Hepatic stellate cell (primary cell): ENCODE measurements at places on chromosomes 2 and 18.

GRCh38 chr2:58539973-58540372 is 298.8 kb upstream of the FANCL start:
- DNase-seq = no peak

DNA sequence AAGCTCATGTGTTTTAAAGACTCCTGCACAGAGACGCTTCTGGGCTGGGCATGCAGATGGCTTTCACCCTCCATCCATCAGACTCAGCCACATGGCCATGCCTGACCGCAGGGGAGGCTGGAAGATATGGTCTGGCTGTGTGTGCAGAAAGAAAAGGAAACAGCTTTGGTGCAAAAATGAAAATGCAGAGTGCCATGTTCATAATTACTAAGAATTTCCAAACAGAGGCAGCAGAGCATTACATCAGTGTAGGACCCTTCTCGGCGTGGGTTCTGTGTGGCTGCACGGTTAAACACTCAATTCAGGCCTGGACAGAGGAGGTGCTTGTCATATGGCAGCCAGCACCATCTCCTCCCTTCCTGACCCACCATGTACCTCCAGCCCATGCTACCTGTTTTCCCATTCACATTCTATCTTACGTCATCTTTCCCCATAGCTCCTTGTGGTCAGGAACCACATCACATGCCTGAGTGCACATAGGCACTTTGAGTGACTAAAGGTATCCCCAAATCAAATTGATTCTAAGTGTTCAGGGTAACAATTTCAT is 200.3 kb upstream of the ID2 start:
- no peak for DNase-seq

DNA sequence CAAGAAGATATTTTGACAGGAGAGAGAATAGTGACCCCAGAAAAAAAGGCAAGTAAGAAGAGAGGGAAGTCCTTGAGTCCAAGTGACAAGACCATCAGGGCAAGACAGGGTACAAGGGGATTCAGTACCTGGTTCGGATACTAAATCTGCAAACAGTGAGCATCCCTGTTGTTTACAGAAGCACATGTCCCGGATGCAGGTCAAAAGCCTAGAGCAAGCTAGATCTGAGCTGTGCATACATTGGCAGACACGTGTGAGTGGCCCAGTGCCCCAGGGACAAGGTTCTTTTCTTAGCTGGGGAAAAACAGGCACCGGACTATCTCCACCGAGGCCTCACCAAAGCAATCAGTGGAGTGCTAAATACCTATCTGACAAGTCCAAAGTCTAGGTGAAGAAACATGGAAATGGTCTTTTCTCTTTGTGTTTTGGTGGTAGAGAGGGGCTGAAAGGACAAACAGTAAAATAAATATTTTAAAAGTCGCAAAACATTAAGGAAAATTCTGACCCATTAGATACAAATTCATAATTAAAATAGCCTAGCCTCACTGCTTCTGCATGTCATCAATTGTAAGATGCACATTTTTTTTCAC is 165.2 kb downstream of the SUCLG1 start:
- no peak for DNase-seq

GRCh38 chr2:238884122-238884811 is 36.4 kb downstream of the TWIST2 start:
- DNase-seq = no peak

GRCh38 chr2:127398239-127398590 is 10.4 kb upstream of the MAP3K2 start:
- DNase-seq = peak; percentile 97

- DNase-seq = no peak
Observed at GRCh38 chr2:129796801-129797488, 182.5 kb upstream of the RAB6C start.

DNA sequence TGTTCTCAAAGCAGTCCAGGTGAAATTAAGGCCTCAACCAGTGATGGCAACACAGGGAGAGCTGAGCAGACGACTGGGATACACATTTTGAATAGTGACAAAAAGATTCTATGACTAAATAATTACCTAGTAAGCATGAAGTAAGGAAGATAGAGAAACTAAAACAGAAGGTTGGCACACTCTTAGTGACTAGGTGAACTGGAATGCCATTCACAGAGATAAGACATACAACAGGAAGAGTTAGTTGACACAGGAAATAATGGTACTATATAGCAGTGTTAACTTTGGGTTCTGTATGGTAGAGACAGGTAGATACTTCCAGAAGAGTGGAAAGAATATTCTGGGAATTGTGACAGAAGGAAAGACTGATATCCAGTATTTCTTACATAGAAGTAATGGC is 181.8 kb upstream of the NT5C1B start:
- DNase-seq = no peak

DNA sequence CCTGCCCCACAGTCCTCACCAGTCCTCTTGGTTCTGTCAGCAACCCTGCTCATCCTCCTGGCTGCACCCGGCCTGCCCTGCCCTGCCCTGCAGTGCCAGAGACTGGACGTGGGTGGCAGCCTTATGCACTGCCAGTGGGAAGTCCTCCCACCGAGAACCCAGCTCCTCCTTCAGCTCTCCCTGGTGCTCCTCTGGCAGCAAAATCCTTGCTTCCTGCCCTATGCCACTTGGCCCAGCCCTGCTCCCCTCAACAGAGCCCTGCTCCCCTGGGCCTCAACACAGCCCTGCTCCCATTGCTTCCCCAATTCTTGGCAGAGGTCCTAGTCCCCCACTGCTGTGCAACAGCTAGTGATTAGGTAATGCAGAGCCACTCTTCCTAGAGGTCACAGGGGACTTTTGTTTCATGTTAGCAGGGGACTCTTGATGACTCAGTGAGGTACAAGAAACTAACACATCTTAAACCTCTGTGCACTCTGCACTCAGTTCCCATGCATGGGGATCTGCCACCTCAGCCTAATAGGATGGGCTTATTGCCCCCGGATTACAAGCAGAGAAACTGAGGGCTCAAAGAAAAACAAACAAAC is 58.0 kb upstream of the EDAR start:
- DNase-seq = no peak

DNA sequence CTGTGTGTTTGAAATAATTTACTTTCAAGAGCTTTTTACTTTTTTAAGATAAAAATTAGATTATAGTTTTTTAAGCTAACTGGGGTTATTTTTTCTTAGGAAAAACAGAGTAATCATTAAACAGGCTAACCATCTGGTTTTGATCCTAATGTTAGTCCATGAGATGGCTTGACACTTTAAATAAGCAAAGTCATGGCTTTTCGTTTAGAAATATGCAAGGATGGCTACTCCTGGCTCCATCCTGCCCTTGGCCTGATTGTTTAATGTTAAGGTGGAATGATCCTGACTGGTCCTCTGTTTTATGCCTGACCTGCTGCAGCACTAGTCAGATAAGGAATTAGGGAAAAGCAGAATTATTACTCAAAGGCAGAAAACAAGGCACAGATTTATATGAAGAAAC is 39.7 kb upstream of the PNPT1 start:
- DNase-seq = no peak

- no peak for DNase-seq
Observed at GRCh38 chr2:235523021-235523420, 29.2 kb downstream of the AGAP1 start.

DNA sequence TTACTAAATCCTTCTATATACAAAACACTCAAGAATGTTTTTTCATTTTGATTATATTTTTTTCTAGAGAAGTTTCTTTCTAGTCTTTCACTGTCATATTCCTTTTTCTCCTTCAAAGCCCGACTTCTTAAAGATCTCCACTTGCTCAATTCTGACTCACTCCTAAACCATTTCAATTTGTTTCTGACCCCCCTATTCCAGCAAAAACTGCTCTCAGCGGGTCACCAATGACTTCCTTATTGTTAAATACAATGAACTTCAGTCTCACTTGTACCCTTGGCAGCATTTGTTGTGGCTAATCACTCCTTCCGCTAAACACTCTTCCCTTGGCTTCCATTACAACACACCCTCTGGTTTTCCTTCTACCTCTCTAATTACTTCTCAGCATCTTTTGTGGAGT is 111.1 kb upstream of the RBBP8 start:
- DNase-seq = no peak

DNA sequence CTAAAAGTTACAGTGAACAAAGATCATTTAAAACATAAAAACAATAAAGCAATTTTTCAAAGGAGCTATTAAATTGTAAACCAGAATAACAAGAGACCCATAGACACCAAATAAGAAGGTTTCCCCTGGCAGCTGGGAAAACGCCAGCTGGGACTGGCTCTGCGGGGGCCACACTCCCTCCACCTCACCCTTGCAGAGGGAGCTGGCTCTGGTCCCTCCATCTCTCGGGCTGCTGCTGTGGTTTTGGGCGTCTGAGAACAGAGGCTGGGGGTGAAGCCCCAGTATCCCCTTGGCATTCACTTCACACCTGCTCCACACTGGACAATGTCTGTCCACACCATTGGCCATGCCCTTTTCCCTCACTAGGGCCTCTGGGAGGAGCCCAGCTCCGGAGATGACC is 62.1 kb upstream of the OTOS start:
- no peak for DNase-seq

- DNase-seq = no peak
Observed at GRCh38 chr2:239790721-239791120, 234.4 kb downstream of the NDUFA10 start.

DNA sequence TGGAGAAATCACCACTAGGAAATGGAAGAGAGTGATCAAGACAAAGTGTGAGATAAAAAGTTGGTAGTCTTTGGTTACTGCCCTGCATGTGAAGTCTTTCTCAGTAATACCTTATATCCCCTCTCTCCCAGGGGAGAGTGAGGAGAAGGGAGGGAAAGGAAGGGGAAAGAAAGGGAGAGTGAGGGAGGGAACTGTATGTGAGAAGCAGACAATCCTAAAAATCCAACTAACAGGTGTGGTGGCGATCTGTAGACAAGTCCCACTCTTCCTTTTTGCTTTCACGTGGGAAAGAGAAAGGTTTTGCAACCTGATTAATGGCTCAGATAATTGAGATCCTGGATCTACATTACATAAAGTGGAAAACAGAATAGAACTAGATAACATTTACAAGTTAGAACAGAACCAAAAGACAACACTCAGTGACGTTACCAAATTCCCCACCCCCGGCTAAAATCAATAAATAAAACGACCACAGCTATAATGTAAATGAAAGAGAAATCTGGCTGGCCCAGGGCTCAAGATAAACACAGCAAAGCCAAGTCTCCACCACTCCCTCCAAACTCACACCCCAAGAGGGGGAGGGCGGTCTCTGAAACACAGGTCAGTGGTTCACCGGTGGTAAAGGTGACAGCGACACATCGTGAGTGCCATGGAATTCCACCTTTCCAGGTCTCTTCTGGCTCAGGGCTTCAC is 10.0 kb upstream of the APCDD1 start:
- DNase-seq = no peak

DNA sequence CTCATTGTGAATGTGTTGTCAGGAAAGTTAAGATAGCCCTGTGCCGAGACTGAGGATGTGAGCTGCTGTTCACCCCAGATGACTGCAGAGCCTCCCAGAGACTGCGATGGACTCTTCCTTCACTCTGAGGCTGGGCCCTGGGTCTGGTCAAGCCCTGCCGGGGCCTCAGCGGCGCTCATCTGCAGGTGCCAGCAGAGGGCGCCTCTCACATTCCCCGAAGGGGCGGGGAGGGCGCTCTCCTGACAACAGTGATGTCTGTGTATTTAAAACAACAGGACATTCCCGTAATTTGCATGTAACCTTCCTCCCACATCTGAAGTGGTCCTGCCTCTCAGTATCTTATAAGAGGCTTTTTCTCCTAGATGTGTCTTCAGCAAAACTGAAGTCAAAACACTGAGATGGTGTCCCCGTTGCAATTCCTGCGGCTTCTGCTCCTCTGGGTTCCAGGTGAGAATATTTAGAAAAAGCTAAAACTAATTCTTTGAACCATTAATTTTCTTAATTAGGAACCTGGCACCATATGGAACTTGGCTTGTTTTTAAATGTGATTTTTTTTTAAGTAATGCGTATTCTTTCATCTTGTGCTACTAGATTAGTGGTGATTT is 1377.9 kb downstream of the RPIA start:
- peak; percentile 25 for DNase-seq

GRCh38 chr2:197071213-197071612 is 144.7 kb upstream of the PGAP1 start:
- no peak for DNase-seq

DNA sequence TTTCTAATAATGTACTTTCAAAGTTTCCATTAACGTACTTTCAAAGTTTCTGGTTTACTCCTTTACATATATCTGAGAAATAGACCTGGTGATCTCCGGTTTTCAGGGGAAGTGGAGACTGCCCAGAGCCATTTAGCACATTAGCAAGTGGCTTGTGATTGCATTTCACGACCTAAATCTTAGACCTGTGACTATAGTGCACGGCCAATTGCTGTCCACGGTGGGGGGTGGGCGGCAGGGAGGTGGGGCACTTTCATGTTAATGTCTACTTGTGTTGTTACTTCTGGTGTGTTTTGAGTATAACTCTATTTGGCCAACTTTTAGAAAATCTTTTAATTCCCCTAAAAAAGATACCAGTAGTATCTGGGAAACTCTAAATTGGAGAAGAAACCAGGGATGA is 11.3 kb downstream of the GATA6 start:
- DNase-seq = no peak

DNA sequence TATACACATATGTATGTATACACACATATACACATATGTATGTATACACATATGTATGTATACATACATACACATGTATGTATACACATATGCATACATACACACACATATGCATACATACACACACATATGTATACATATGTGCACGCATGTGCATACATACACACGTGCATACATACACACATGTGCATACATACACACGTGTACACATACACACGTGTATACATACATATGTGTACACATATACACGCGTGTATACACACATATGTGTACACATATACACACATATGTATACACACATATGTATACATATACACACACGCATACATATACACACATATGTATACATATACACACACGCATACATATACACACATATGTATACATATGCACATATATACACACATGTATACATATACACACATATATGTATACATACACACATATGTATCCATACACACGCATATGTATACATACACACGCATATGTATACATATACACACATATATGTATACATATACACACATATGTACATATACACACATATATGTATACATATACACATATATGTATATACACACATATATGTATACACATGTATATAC is 21.5 kb downstream of the NABP1 start:
- no peak for DNase-seq

DNA sequence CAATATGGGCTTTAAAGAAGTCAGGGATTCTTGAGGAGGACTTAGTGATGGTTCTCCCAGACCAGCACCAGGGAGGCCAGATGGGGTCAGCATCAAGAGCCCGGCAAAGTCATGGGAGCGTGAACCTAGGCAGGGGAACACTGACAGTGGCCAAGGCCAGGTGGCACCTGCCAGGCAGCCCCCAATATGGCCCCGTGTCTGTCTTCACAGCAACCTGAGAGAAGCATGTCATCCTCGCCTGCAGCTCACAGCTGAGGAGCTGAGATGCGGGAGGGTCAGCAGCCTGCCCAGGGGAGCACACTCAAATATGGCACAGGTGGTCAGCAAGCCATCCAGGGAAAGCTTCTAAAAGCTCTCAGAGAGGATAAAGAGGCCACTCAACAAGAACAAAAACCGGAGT is 105.7 kb upstream of the GPC1 start:
- no peak for DNase-seq

GRCh38 chr2:195657634-195658540 is 861 bp downstream of the SLC39A10 start:
- DNase-seq = no peak
